ENCODE measurements at places on chromosomes 4 and X.

GRCh38 chr4:20652226-20652885 lies 47.9 kb upstream of the PACRGL start:
- no peak for DNase-seq

GRCh38 chrX:147848543-147849443 lies 62.9 kb upstream of the FMR1 start:
- no peak for DNase-seq

- DNase-seq: no peak
Measured at GRCh38 chr4:186016796-186017195, 52.2 kb upstream of the TLR3 start.

- no peak for DNase-seq
Measured at GRCh38 chrX:109855501-109855900, 122.4 kb upstream of the ACSL4 start.

- DNase-seq: no peak
Measured at GRCh38 chr4:122901247-122902010, 21.0 kb downstream of the NUDT6 start.

DNA sequence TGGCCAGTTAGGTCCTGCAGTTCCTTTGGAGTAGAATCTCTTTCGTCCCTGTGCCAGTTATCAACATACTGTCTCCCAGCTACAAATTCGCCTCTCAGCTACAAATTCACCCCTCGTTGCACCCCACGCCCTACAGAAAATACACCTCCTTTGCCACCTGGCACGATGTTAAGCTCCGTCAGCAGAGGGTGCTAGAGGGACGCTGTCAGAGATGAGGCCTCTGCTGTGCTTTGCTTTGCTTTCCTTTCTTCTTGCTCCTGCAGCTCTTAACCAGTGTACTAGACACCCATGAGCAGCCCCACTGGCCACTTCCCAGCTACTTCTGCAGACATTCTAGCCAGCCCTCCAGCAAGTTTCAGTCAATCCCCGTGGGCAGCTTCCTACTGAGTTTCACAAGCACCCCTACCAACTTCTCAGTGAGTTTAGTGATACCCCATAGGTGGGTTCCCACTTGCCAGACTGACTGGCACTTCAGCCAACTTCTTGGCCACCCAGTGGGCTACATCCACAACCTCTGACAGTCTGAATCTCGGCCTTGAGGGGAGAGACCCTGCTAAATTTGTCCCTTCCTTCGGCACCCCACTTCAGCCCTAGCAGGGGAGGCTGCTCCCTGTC lies 21.8 kb downstream of the HAUS3 start:
- peak; percentile 79 for DNase-seq

GRCh38 chr4:169593050-169593560 lies 19.3 kb downstream of the NEK1 start:
- no peak for DNase-seq

- DNase-seq: no peak
Measured at GRCh38 chr4:64727960-64728359, 318.7 kb upstream of the TECRL start.
